Epithelial cell of proximal tubule (primary cell): ENCODE measurements at places on chromosomes 16 and 17. TPM values are rescaled to one million over a fixed set of nuclear protein-coding genes. Genes with fewer than 3 reads are reported as not detected.

EPOP gene
- total RNA-seq: 2.4 and 4.1 TPM in 2 replicates

MEOX1 gene
- total RNA-seq: not detected in 2 replicates

HOXB1 gene
- not detected in 2 replicates for total RNA-seq

TEX14 gene
- total RNA-seq: 0.06 TPM in 1 of 2 replicates, not detected in the other

HEATR9 gene
- total RNA-seq: not detected in 2 replicates

P2RX5 gene
- 2.3 and 4.8 TPM in 2 replicates for total RNA-seq

MYH11 gene
- not detected in 2 replicates for total RNA-seq

MT1G gene
- 40.2 and 1,970 TPM in 2 replicates for total RNA-seq

KCTD19 gene
- total RNA-seq: 0.14 and 0.35 TPM in 2 replicates

KRT16 gene
- 2.0 and 4.3 TPM in 2 replicates for total RNA-seq

PLXDC1 gene
- not detected in 2 replicates for total RNA-seq

MYH4 gene
- total RNA-seq: not detected in 2 replicates

OTOP3 gene
- total RNA-seq: not detected in 2 replicates

DNA sequence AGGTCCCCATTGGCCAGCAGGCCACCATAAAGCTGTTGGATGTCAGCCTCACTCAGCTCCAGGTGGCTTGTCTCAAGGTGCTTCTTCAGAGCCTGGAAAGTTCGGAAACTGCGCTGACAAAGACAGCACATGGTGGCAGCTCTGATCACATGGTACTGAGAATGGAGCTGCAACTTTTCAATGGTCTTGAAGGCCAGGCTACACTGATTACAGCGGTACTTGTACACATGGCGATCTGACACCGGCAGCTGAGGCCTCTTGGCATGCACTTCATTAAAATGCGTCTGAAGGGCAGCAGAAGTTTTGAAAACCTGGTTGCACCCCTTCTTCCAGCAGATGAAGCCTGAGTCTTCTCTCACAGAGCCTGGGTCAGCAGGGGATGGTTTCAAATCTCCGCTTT lies 249.7 kb downstream of the ZFHX3 start:
- no peak for DNase-seq

DNA sequence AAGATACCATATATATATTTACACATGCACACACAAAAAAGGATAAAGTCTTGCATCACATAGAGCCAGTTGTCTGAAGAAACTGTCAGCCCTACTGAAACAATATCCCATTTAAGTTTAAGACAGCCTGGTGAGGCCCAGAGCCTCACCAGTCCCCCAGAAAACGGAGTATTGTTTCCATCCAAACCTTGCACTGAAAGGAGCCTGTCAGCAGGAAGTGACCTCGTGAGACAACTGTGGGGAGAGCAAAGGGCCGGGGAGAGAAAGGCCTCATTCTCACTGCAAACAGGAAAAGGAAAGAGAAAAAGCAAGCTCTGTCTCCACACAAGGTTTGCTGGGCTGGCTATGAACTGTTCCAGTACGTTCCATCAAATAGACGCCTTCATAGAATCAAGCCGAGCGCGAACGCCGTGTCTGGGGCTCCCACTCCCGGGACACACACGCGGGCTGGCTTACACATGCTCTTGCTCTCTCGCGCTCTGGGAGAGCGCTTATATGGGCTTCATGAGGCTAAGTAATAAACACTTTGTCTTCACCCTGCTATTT lies 44.4 kb upstream of the ZFHX3 start:
- no peak for DNase-seq

DNA sequence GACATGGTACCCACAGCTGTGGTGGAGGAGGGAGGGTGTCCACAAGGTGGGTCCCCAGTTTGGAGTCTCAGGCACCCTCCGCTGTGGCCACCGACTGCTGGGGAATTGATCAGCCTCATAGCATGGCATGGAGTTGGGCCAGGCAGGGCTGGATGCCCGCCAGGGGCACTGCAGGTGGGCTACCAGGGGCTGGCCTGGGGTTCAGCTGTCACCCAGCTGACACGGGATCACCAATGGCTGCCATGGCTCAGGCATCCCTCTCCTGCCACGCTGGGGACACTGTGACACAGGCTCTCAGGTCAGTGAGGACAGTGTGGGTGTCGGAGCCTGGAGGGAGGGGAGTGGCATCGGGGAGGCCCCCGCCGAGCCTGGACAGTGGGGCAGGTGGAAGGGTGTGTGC lies 19.8 kb upstream of the SSTR5 start:
- DNase-seq: no peak

GRCh38 chr17:31388770-31389656 lies 2.5 kb upstream of the RAB11FIP4 start:
- no peak for DNase-seq

DNA sequence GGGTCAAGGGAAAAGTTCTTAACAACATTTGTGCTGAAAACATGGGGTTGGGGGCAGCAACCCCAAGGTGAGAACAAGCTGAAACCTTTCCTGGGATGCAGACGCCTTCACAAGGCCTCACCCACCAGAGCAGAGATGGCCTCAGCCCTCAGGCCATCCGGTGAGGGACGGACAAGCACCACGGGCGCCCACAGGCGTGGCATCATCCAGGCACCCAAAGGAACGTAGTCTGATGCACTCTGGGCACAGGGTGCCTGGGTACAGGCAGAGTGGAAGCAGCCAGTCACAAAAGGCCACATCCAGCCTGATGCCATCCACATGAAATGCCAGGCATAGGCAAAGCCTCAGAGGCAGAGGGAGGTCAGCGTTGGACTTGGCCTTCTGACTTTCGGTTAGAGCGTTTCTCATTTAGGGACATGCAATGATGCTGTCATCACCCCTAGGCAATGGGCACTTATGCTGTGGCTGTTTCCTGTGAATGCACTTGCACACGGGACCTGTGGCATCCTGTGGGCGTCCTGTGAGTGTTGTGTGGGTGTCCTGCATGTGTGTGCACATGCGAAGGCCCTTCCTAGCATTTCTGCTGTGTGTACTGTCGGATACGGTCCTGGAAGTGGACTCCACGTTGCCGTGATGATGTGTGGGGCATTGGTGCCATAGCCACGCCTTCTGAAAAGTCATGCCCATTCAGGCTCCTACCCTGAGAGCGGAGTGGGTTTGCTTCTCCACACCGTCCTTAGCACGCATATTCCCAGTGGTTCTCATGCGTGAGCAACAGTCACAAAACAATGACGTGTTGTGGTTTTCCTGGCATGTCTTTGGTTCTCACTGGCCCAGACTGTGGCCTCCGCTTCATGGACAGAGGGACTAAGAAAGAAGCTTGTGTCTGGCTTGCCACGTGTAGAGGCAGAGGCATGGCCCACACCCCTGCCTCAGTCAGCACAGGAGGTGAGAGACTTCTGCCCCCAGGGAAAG lies 52.7 kb upstream of the ZNF469 start:
- DNase-seq: no peak

DNA sequence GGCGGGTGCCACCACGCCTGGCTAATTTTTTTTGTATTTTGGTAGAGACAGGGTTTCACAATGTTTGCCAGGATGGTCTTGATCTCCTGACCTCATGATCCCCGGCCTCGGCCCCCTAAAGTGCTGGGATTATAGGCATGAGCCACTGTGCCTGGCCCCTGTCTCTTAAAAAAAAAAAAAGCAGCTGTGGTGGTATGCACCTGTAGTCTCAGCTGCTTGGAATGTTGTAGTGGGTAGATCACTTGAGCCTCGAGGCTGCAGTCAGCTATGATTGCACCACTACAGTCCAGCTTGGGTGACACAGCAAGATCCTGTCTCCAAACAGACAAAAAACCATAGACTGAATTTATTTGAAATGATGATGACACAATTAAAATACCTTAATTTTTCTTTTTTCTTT lies 24.3 kb downstream of the CDK12 start:
- peak; percentile 78 for DNase-seq

DNA sequence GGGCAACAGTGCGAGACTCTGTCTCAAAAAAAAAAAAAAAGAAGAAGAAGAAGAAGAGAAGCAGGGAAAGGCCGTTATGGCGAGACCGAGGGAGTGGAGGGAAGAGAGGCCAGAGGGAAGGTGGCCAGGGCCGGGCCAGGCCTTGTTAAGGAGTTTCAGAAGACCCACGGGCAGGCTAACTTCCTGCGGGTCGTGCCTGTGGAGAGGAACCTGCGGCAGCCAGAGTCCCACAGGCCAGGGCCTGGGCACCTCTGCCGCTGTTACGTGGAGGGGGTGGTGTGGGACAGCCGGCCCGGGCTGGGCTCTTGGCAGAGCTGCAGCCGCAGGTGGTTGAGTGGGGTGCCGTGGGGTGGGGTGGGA lies 5.4 kb downstream of the WDR81 start:
- DNase-seq: no peak

- DNase-seq: no peak
Observed at GRCh38 chr17:81992306-81993102, 15.1 kb downstream of the ASPSCR1 start.

- no peak for DNase-seq
Observed at GRCh38 chr17:76466775-76467130, 650 bp upstream of the AANAT start.

DNA sequence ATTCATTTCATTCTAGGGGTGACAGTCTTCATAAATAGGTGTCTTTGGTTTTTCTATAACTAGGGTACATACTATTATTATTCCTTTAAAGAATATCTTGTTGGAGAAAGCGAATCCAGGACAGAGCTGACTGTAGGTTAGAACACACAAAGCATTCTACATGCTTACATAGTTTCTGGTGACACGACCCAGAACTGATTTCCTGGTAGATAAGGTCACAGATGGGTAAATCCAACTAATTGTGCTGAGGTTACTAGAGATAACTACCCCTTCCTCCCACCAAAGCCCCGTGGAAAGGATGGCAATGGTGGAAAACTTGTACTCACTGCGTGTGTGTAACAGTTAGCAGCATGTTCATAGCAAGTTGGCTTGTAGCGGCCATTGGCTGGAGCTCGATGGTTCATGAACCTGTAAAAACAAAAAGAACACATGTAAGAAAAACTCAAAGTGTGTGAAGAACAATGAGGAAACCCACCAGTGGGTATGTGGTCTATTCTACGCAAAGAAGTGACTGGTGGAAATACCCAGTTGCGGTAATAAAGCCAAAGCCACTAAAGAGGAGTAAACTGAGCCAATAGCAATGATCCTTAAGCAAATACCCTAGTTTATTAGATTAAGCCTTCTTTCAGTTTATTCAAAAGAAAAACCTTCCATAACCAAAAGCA lies 7.7 kb downstream of the MMD start:
- no peak for DNase-seq

DNA sequence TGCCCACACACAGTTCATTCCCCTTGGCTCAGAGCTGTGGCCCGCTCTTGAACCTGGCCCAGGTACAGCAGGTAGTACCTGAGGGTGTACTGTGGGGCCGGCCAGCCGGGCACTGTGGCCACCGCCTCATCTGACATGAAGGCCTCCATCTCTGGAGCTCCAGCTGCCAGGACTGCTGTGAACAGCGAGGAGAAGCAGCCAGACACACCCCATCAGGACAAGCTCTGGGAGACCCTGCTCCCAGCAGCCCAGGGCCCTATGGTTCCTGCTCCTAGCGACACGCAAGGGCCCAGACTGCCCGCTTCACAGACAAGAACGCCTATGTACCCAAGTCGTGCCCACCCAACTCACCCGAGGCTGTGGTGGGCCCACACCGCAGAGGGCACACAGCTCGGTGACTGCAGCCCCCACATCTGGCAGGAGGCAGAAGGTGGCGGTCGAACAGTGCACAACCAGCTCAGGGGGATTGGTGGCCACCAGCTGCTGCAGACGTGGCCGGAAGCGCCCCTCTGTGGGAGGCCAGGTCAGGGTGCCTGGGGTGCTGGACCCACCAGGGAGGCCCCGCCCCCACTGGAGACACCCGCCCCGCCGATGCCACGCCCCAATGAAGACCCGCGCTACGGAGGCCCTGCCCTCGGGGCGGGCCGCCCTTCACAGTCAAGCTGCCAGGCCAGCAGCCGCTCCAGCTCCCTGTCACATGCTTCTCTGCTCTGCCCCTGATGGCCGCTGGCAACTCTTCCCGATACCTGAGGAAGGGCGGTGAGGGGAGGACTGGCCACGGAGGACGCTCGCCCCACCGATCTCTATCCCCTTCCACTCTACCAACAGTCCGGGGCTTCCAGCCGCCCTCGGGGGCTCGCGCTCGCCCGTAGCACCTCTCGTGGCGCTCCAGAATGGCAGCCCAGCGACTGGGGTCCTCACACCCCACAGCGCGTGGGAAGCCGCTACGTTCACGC lies 1.1 kb upstream of the STUB1 start:
- no peak for DNase-seq

DNA sequence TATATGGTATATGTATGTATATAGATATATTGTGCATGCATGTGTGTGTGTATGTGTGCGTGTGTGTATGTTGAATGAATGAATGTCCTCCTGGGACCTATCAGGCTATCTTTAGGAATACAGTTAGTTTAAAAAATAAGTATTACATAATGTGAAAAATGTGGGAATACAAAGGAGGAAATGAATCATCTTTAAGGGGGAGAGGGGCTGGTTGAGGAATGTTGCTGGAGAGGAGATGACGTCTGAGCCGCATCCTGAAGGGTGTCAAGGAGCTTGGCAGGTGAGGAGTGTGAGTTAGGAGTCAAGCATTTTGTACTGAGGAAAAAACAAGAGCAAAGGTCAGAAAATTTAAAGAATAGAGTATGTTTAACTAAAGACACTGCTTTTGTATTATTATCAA lies 62.4 kb upstream of the NLK start:
- DNase-seq: peak; percentile 52

- no peak for DNase-seq
Observed at GRCh38 chr17:71828182-71828596, 292.6 kb upstream of the SOX9 start.
